GM12878 (cell line): ENCODE measurements at places on chromosomes 3 and 15. TPM values are rescaled to one million over a fixed set of nuclear protein-coding genes. Genes with fewer than 3 reads are reported as not detected.

Gene ATP11B
- 66.9 and 67.3 TPM in 2 replicates for total RNA-seq

Gene TMCO5A
- not detected in 2 replicates for total RNA-seq

Gene SLC51A
- total RNA-seq = not detected in 2 replicates

Gene CHL1
- total RNA-seq = 1.9 and 2.2 TPM in 2 replicates

Gene KNG1
- 0.21 and 0.24 TPM in 2 replicates for total RNA-seq

Gene PLCD1
- total RNA-seq = 1.6 and 2.4 TPM in 2 replicates

Gene PLA1A
- total RNA-seq = 3.8 and 4.4 TPM in 2 replicates

Gene ZMYND10
- 0.45 and 0.80 TPM in 2 replicates for total RNA-seq

Gene ACSBG1
- 0.49 and 1.1 TPM in 2 replicates for total RNA-seq

Gene CCDC80
- 0.21 and 0.80 TPM in 2 replicates for total RNA-seq

DNA sequence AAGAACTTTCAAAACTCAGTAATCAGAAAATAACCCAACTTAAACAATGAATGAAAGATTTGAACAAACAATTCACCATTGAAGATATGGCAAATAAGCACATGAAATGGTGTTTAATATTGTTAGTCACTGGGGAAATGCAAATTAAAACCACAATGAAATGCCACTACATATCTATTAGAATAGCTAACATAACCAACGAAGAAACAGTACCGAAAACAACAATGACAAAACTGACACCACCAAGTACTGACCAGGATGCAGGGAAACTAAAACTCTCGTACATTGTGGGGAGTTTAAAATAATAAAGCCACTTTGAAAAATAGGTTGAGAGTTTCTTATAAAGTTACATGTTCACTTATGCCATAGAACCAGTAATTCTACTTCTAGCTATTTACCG, 69.1 kb downstream of the KBTBD8 start:
- no peak overlapping the region for H3K27ac ChIP-seq
- H3K36me3 ChIP-seq = no peaks in the 10 kb centered on the region
- H3K4me1 ChIP-seq = no peaks in the 10 kb centered on the region
- no peaks in the 10 kb centered on the region for H3K27me3 ChIP-seq

GRCh38 chr3:99774467-99774866, 43.2 kb upstream of the CMSS1 start:
- H3K27me3 ChIP-seq = no peaks in the 10 kb centered on the region
- H3K4me3 ChIP-seq = no peak overlapping the region
- peak; percentile 28 for DNase-seq
- no peak overlapping the region for H3K27ac ChIP-seq

- H3K27me3 ChIP-seq = no peaks in the 10 kb centered on the region
- H3K4me3 ChIP-seq = no peak overlapping the region
- no peak for DNase-seq
- no peaks in the 10 kb centered on the region for H3K4me1 ChIP-seq
- H3K36me3 ChIP-seq = no peaks in the 10 kb centered on the region
Observed at GRCh38 chr3:156620260-156620659, 54.1 kb upstream of the TIPARP start.

DNA sequence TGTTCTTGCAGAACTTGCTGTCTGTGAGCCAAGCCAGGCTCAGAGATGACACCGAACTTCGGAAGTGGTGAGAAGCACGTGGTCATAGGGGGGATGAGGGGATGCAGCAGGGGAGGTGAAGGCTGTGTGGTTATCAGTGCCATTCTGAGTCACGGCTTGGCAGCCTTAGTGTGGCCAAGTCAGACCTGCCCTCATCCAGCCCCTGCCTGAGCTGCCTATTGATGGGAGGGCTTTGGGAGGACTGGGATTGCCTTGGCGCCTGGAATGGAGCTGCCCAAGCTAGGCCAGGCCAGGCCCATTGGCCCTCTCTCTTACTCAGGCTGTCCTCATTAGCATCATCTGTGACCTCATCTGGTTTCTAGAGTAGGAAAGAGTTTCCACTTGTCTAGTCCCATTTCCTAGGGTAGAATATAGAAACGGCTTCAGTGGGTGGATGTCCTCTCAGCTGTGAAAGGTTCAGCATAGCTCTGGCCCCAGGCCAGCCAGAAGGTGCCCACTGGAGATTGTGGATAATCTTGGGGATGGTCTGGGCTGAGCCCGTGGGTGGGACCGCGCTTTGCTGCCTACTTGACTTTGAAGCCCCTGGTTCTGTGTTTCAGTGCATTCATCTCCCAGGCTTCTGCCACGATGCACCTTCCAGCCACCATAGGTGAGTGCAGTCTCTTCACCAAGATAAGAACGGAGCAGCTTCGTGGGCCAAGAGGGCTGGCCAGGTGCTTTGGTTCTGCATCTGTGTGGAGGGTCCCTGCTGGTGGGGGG, 7.2 kb downstream of the FAH start:
- H3K27ac ChIP-seq = peak overlapping the region; percentile 69
- H3K36me3 ChIP-seq = peaks cover 12% of the 10 kb centered on the region
- peaks cover 20% of the 10 kb centered on the region for H3K4me1 ChIP-seq
- DNase-seq = no peak

GRCh38 chr3:45580112-45580765, 14.3 kb upstream of the LIMD1 start:
- no peak for DNase-seq
- H3K4me3 ChIP-seq = no peak overlapping the region
- no peaks in the 10 kb centered on the region for H3K4me1 ChIP-seq
- H3K27ac ChIP-seq = no peak overlapping the region
- H3K36me3 ChIP-seq = no peaks in the 10 kb centered on the region

DNA sequence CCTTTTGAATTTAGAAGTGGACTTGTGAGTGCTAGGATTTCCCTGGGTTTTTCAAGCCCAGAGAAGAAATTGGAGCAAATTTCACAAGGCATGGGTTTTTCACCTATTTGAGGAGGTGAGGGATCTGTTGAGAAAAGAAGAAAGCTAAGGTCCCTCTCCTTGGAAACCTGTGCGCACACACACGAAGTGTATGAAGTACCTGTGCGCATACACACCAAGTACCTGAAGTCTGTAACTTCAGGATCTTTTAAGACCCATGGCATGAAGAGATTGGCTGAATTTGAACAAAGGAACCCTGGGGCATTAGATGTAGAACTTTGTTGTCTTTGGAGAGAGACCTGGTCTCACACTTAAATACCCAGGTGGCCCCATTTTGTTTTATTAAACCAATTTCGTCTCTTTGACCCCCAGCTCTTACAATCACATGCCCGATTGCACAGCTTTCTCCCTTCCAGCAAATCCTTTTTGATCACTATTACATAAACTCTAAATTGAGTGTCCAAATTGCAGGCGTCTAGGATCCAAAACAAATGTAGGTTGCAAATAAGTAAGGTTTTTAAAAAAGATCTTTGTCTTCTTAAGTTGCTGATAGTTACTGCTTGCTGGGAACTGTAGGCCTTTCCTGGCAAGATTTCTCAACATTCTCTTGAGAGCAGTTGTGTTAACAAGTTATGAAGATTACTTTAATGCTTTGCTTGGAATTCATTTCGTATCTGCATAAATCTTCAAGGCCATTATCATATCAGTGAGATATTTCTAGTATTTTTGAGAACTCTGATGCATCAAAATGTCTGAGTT, 64.3 kb downstream of the CMTM8 start:
- DNase-seq = no peak
- H3K27ac ChIP-seq = no peak overlapping the region
- H3K4me1 ChIP-seq = no peaks in the 10 kb centered on the region
- H3K4me3 ChIP-seq = no peak overlapping the region
- no peaks in the 10 kb centered on the region for H3K36me3 ChIP-seq
- no peaks in the 10 kb centered on the region; the same call in 1 of the 2 replicates for H3K27me3 ChIP-seq

DNA sequence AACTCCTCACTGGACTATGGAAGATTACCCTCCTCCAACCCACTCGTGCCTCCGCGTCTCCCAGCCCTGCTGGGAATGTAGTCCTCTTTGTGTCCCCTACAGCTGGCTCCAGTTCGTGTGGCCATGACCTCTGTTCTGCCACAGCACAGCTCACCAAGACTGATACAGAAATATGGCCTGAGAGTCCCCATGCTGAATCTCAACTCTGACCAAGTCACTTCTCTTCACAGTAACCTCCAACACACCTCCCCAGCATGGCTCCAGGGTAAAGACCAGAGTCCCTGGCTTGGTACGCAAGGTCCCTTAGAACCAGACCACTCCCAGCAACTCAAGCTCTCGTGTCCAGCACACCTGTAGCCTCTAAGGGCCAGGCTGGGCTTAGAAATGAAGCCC, 2.3 kb upstream of the COL7A1 start:
- H3K4me1 ChIP-seq = no peaks in the 10 kb centered on the region; the same call in 1 of the 2 replicates
- no peak overlapping the region for H3K4me3 ChIP-seq
- no peak for DNase-seq
- peaks cover 9% of the 10 kb centered on the region for H3K27me3 ChIP-seq
- no peak overlapping the region for H3K27ac ChIP-seq

- peaks cover 56% of the 10 kb centered on the region for H3K4me1 ChIP-seq
- H3K27ac ChIP-seq = peak overlapping the region; percentile 93
- no peak overlapping the region for H3K4me3 ChIP-seq
Observed at GRCh38 chr15:58459560-58459959, 27.8 kb downstream of the LIPC start.

DNA sequence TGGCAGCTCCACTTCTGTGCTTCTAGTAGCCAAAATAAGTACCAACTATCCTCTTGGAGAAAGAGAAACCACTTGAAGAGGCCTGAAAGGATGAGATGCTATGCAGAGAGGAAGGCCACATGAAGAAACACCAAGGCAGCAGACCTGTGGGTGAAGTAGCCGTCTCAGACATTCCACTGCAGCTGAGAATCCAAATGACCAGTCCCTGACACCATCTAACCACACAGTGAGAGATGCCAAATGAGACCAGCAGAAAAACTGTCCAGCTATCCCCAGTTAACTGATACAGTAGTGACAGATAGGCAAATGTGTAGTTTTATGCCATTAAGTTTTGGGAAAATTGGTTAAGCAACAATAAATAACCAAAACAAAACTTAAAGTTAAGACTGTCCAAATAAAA, 47.9 kb upstream of the ZSCAN2 start:
- no peak overlapping the region for H3K4me3 ChIP-seq
- DNase-seq = no peak
- no peak overlapping the region for H3K27ac ChIP-seq

DNA sequence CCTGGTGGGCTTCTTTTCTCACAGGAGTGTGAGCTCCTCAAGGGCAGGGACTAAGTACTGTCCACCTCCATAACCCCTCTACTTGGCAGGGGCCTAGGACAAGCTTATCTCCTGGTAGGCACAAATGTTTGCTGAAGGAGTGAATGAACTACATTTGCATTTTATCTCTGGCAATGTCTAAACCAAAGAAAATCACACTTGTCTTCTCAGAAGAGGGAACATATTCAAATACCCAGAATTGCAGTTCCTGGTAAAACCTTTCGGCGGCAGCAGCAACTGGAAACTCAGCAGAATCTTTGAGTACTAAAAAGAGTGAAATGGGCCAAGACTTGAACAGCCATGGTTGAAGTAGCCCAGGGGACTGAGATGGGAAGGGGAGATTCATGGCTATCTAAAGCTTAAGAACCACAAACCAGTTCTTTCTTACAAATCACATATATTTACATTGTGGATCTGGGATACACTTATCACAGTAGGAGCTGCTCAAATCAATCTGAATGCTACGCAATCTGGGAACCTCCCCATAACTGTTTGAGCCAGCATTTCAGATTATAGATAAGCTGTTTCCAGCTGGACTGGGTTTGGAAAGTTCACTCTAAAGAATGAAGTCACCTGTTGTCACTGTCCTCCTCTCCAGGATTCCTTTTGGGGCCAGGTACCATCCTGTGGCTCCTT, 18.7 kb upstream of the PTPN9 start:
- no peaks in the 10 kb centered on the region for H3K27me3 ChIP-seq
- H3K4me3 ChIP-seq = no peak overlapping the region
- peaks cover 4% of the 10 kb centered on the region; the same call in 1 of the 2 replicates for H3K36me3 ChIP-seq
- H3K4me1 ChIP-seq = no peaks in the 10 kb centered on the region
- H3K27ac ChIP-seq = no peak overlapping the region

DNA sequence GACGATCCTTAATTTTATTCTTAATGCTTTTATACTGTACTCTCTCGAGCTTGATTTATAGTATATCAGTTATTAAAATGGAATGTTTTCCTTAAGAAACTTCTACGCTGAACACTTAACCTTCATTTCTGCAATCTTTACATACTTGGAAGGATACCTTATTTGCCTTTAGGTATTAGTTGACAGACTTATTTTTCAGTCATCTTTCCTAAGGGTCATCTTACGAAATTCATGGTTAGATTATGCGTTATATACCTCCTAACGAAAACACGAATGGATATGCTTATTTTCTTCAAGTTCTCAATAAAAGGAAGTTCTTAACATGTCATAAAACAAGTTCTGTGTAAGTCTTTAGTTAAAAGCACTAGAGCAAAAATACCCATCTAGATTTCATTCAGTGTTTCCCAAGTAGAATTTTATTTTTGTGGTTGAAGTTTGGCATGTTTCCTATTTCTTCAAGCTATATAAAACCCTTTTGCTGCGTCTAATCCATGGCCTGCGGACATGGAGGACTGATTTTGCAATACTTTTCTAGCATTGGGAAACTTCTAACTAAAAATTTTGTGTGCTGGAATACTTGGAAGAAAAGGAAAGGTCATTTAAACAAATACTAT, 231.3 kb downstream of the TP63 start:
- no peaks in the 10 kb centered on the region for H3K36me3 ChIP-seq
- no peaks in the 10 kb centered on the region for H3K27me3 ChIP-seq
- no peak for DNase-seq
- H3K27ac ChIP-seq = no peak overlapping the region
- no peaks in the 10 kb centered on the region for H3K4me1 ChIP-seq

- no peak overlapping the region for H3K27ac ChIP-seq
- no peak overlapping the region for H3K4me3 ChIP-seq
- H3K36me3 ChIP-seq = no peaks in the 10 kb centered on the region
- no peaks in the 10 kb centered on the region for H3K4me1 ChIP-seq
Observed at GRCh38 chr3:11136116-11136515, 18.2 kb upstream of the HRH1 start.

DNA sequence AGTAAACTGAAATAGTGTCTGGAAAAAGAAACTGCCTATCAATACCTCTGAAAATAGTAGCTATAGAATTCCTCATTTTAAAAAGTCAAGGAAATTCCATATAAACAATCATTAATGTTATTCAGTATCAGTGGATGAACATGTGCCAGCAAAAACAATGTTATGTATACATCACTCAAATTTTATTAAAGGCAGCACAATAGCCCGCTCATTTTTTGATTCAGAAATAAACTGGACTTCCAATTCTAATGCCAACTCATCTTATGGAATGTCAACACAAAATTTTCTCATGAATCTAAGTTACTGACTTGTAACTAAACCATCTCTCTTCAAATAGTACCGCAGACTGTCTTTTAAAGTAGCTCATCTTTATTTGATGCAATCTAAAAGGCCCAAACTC, 19.0 kb downstream of the THBS1 start:
- no peak for DNase-seq
- H3K27me3 ChIP-seq = no peaks in the 10 kb centered on the region
- H3K4me3 ChIP-seq = no peak overlapping the region
- H3K4me1 ChIP-seq = no peaks in the 10 kb centered on the region
- H3K27ac ChIP-seq = no peak overlapping the region

DNA sequence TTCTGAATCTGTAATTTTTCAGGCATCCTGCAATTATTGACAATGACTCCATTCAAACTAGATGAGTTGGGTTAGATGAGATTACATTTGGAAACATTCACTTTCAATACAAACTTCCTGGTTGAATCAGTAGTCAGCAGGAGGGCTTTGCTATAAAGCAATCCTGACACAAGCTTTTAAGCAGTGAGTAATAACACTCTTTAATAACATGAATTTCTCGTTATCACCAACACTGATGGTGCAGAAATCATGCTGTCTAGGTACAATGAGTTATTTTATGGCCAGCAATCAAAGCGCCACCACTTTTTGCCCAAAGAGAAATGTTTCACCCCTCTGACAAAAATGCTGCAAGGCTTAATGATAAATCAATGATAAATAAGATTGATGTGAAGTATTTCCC, 474.8 kb upstream of the CNTN4 start:
- H3K27me3 ChIP-seq = no peaks in the 10 kb centered on the region
- no peak overlapping the region for H3K4me3 ChIP-seq
- H3K27ac ChIP-seq = no peak overlapping the region
- DNase-seq = no peak
